ENCODE measurements at places on chromosomes 4 and X.

DNA sequence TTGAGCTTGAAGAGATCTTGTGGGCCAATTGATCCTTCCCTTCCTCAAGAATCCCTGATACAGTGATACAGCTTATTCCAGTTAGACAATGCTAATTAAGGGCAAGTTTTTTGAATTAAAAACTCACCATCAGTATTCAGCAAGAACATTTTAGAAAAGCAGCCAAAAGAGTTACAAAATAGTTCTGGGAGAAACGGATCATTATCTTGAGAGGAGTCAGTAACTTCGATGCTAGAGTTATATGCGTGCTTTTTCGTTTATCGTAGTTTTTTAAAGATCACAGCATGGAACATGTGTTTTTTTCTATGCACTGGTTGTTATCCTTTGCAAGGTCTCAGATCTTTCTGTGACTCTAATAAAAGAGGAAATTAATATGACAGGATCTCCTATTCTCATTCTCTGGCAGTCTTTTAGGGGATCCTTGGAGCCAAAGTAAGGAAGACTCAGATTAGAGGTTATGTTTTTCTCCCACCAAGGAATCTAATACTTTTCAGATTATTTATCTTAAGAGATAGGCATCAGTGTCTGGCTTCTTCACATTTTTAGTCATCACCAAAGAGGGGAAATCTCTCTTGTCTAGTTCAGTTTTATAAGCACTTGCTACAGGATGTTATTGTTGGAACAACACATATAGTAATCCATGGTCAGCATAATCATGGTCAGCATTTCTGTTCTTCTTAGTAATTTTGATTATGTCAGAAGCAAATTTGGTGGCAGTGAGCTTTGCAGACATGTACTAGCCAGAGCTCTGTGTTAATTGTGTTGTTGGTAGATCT lies 109.7 kb downstream of the PDLIM5 start:
- DNase-seq = no peak
- H3K4me1 ChIP-seq = peaks cover 9% of the 10 kb centered on the region

- no peaks in the 10 kb centered on the region for H3K4me1 ChIP-seq
- H3K27ac ChIP-seq = no peak overlapping the region
- H3K36me3 ChIP-seq = no peaks in the 10 kb centered on the region
- no peaks in the 10 kb centered on the region for H3K27me3 ChIP-seq
- no peak for DNase-seq
These were observed 215.0 kb upstream of the GIMD1 start for GRCh38 chr4:106583567-106583966.

GRCh38 chr4:86892636-86892960 lies 376 bp upstream of the C4orf36 start:
- peak overlapping the region; percentile 70 for H3K4me3 ChIP-seq
- H3K36me3 ChIP-seq = no peaks in the 10 kb centered on the region
- peaks cover 9% of the 10 kb centered on the region for H3K4me1 ChIP-seq
- DNase-seq = no peak

DNA sequence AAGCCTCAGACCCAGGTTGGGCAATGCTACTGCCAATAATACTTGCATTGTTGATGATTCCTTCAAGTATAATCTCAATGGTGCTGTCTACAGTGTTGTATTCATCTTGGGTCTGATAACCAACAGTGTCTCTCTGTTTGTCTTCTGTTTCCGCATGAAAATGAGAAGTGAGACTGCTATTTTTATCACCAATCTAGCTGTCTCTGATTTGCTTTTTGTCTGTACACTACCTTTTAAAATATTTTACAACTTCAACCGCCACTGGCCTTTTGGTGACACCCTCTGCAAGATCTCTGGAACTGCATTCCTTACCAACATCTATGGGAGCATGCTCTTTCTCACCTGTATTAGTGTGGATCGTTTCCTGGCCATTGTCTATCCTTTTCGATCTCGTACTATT lies 7.4 kb downstream of the LPAR4 start:
- H3K27me3 ChIP-seq = no peaks in the 10 kb centered on the region
- H3K27ac ChIP-seq = no peak overlapping the region
- H3K36me3 ChIP-seq = no peaks in the 10 kb centered on the region
- peaks cover 4% of the 10 kb centered on the region for H3K4me1 ChIP-seq
- DNase-seq = no peak

DNA sequence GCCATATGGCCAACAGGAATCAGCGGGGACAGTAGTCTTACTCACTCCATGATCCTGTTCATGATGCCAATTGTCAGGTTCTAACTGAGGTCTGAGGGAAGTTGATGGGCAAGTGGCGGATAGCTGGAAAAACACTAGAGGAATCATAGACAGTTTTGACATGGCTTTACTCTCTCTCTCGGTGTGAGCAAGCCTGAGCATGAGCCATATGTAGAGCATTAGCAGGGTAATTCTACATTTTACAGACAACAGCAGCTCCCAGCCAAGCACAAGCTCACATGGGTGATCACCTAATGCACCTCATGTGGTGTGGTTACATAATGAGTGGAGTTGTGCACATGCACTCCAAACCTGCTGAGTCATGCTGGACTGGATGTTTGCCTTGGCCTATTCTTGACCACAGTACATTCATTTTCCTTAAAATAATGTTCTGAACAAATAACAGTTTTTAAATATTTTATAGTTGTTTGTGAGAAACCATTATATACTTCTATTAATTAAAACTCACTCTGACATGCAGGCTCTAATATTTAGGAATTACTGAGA lies 429.2 kb downstream of the GPAT3 start:
- no peaks in the 10 kb centered on the region for H3K4me1 ChIP-seq
- no peaks in the 10 kb centered on the region for H3K27me3 ChIP-seq
- no peak for DNase-seq
- no peaks in the 10 kb centered on the region for H3K36me3 ChIP-seq
- no peak overlapping the region for H3K4me3 ChIP-seq

All from activated T-helper 2 cell treated with anti-CD3 and anti-CD28 coated beads, Interferon-gamma antibody, Interleukin-2, Interleukin-4, amounts not matched to agents 10 μg/mL and 5 μg/mL and 100 μg/mL, durations not matched to agents 14 hours and 24 hours and 36 hours (primary cell).